ENCODE measurements at places on chromosomes 7 and 10.
A peak's percentile ranks its signal among the peaks of the same experiment; 100 is the strongest.

GRCh38 chr10:790821-791551, 101.5 kb upstream of the DIP2C start:
- DNase-seq = no peak

GRCh38 chr7:39683216-39683845, 60.0 kb downstream of the RALA start:
- DNase-seq = no peak

DNA sequence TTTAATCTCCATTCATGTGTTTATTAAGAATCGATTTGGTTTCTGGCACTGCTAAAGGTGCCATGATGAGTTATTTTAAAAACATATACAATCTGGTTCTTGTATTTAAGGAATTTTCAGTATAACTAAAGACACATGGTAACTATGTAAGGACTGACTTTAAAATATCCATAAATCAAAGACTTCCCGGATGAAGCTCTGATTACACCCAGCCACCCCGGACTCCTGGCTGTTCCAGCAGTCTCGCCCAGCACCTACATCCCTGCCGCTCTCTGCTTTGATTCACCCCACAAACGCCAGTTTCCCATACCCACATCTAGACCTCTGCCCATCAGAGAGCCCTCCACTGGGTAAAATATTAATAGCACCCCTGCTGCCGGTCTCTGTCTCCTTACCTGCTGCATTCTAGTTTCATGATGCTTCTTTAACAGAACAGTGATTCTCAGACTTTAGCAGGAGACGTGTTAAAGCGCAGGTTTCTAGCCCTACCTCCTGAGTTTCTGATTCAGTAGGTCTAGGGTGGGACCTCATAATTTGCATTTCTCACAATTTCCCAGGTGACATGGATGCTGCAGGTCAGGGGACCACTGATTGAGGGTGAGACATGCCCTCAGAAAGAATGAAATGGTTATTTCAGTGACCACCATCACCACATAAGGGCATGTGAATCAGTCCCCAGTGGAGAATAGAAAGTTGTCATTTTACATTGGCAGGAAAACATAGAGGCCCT, 185.7 kb downstream of the KIAA1217 start:
- no peak for DNase-seq

- no peak for DNase-seq
These were observed 32.1 kb downstream of the EN2 start for GRCh38 chr7:155489862-155490696.

DNA sequence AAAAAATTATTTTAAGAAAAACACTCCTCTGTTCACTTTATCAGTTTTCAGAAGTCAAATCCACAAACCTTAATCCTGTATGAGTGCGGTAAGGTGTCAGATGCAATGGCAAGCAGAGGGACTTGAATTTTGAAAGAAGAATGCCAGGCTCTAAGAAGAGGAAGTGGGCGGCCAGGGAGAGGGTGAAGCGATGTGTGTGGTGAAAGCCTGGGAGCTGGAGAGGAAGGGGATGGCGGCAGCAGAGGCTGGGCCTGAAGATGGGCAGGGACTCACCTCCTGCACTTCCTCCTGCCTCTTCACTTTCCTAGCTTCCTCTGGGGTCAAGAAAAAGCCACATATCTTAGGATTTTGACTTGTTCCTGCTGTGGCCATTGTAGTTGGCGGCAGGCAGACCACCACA, 609.6 kb downstream of the PARD3 start:
- no peak for DNase-seq

GRCh38 chr10:3531670-3532069, 253.3 kb downstream of the KLF6 start:
- DNase-seq = no peak

- DNase-seq = no peak
These were observed 303.9 kb upstream of the NRG3 start for GRCh38 chr10:81570878-81571794.

- DNase-seq = no peak
These were observed 31.7 kb downstream of the CHST12 start for GRCh38 chr7:2435146-2435545.

GRCh38 chr10:91287912-91288311, 67.4 kb downstream of the PCGF5 start:
- no peak for DNase-seq

- DNase-seq = no peak
These were observed 25.9 kb upstream of the DDC start for GRCh38 chr7:50591098-50591479.

DNA sequence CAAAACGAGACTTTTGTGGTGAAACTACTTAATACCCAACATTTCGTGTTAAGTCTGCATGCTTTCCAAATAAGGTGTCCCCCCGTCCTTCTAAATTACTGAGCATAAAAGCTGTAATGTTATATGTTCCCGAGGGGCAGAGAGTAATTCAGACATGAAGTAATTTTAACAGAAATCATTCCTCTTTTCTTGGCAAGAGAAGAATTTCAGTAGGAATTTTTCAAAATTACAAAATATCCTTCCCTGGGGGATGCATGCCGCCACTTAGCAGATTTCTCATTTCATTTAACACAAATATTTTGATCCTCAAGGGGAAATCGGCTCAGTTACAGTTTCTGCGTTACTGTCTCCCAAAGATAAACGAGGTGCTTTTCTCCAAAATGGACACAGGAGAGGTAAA, 213.2 kb upstream of the RHOBTB1 start:
- DNase-seq = no peak

DNA sequence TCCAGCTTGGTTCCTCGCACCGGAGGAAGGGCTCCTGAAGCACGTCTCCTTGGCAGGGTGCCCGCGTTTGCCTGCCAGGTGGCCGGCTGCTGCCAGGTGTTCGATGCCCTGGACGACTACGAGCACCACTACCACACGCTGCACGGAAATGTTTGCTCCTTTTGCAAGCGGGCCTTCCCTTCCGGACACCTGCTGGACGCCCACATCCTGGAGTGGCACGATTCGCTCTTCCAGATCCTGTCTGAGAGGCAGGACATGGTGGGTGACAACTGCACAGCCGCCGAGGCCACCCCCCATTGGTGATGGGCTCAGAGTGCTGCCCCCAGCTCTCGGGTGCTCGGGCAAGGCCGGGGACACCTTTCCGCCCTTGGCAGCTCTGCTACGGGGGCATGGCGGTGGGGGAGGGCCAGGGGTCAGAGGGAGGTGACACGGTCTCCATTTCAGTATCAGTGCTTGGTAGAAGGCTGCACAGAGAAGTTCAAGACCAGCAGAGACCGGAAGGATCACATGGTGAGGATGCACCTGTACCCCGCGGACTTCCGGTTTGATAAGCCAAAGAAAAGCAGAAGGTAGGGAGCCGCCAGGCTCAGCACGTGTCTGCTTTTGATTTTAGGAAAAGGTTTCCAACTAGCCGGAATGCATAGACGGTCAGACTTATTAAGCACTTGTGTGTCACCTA, 1.1 kb downstream of the ZNF511 start:
- no peak for DNase-seq

- DNase-seq = no peak
These were observed 47.1 kb downstream of the MTURN start for GRCh38 chr7:30181736-30182522.

DNA sequence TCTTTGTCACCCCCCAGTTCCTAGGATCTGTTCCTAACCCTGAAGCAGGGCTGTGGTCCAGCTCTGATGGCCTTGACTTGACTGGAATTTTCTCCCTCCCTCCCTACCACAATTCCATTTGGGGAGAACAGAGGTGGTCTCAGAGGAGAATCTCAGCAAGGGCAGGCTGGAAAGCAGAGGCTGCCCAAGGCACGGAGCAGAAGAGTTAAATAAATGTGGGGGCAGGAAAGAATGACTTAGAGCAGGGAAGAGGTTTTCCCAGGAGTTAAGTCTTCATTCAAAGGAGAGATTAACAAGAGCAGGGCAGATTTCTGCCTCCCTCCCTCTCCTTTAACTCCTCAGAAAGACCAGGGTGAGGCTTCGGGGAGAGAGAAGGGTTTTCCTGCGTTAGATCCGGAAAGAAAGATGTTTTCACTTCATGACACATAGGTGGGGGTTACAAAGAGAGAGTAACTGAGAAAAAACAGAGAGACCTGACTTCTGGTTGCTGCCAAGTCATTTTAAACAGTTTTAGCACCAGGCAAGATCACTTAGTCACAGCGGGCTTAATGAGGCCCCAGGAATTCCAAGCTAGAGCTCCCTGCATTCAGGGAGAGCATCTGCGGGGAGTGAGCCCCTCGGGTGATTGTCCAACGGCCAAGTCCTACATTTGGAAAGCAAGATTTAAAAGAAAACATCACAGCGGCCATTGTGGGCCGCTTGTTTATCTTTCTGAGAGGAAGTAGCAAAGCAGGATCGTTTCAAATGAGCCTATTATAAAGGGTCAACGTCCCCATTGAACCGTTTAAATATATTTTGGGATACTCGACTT, 78.7 kb downstream of the ARHGAP22 start:
- DNase-seq = no peak

DNA sequence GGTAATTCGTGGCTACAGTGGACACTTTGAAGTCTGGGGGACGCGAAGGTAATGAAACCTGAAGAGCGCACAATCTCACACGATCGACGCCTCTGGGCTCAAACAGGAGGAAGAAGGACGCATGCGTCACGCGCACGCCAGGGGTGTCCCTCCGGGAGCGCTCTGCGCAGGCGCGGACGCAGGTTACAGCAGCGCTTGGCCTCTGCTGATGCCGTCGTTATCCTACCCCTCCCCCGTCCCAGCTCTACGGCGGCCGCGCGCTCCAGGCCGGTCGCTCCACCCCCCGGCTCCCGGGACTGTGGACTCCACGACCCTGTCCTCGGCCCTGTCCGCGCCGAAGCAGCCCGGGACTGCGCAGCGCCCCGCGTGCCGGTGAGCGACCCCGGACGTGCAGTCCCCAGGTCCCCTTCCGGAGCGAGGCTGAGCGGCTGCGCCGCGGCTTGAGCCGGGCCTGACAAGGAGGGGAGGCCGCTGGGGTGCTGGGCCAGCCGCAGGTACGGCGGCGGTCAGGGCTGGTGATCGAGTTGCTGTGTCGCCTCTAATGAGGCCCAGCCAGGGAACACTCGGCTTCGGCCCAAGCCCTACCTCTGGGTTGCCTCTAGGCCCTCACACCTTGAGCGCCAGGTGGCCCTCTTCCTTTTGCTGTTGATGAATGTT, at the start of gene TMEM106B:
TSS of gene TMEM106B (plus strand) at position 241 of the 657 bp plus-strand sequence. CDS start 3,517 bp downstream, outside the sequence.
- peak; percentile 96 for DNase-seq

DNA sequence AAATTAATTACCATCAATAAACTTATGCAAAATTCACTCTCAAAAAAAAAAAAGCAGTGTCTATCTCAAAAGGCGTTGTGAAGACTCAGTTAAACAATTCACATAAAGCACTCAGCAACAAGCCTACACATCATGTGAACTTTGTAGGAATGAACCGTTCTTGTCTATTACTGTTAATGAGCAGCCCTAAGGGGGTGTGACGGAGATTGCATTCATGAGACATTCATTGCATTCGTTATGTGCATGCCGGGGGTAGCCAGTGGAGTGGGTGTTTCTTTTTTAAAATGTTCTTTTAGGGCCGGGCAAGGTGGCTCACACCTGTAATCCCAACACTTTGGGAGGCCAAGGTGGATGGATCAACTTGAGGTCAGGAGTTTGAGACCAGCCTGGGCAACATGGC, 193.0 kb downstream of the PRPF18 start:
- no peak for DNase-seq

GRCh38 chr7:121500360-121501058, 104.4 kb upstream of the FAM3C start:
- DNase-seq = peak; percentile 6

GRCh38 chr7:107210400-107210799, 41.6 kb downstream of the HBP1 start:
- DNase-seq = no peak

- DNase-seq = peak; percentile 21
These were observed 16.8 kb upstream of the GPR15LG start for GRCh38 chr10:84156768-84157167.

- DNase-seq = no peak
These were observed 34.1 kb downstream of the CHST3 start for GRCh38 chr10:71998119-71998839.

- no peak for DNase-seq
These were observed 29.6 kb upstream of the ZNF467 start for GRCh38 chr7:149802966-149803365.

- no peak for DNase-seq
These were observed 60.1 kb downstream of the FAM171A1 start for GRCh38 chr10:15310776-15311568.

GRCh38 chr10:67819768-67820204, 18.2 kb downstream of the DNAJC12 start:
- DNase-seq = no peak

DNA sequence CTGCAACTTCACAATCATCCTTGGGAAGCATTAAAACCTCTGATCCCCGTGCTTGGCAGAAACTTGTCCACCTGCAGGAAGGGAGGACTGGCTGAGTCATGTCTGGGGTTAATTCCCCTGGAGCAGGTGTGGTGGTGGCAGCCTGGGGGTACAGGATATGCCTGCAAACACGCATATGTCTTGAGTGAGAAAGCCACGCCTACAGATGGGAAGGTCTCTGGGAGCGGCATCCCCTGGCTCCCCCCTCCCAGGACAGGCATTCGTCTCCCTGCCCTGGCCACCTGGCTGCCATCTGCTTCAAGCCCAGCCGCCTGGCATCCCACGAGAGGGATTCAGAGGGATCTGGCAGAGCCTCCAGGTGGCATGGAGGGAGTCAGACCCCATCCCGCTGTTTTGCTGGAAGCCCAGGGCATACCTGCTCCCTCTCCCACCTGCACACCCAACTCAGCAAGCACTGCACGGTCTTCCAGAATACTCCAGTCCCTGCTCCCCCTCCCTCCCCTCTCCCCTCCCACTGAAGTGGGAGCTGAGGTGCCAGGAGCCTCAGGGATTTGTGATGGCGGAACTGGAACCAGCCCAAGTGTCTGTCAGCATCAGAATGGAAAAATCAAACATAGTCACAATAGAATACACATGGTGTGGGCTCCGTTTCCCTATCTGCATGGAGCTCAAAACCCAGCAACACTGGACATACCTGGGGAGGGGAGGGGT, 61.0 kb downstream of the CAMK2B start:
- DNase-seq = no peak

GRCh38 chr7:4164556-4164955, 517.5 kb upstream of the FOXK1 start:
- no peak for DNase-seq

DNA sequence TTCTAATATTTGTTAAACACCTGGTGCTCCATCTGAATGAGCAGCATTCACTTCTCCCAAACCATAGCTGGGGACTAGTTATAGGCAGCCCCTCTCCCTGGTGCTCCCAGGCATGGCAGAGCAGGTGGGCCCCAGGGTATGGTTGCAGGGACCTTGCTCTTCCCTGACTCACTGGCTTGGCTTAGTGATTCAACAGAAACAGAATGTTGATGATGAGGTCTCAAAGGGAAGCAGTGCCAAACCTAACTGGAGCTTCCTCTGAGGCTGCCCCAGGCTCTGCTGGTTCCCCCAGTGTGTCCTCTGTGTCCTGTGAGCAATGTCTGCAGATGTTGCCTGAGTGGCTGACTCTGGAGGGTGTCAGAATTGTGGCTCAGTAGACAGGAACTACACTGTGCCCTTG, 3.7 kb downstream of the GPR26 start:
- DNase-seq = no peak

GRCh38 chr7:104207348-104207730, 474 bp downstream of the ORC5 start:
- no peak for DNase-seq

All from stimulated activated CD4-positive, alpha-beta T cell treated with anti-CD3 and anti-CD28 coated beads, Interleukin-15, amount 100 ng/mL, for 48 hours (primary cell).